ENCODE measurements at places on chromosomes 4 and X. TPM values are rescaled to one million over a fixed set of nuclear protein-coding genes. Genes with fewer than 3 reads are reported as not detected.

The LRIT3 gene
- total RNA-seq: 0.26 TPM

The WWC2 gene
- 7.4 TPM for total RNA-seq

The ITIH6 gene
- not detected for total RNA-seq

The FAT4 gene
- 0.02 TPM for total RNA-seq

The ZNF185 gene
- total RNA-seq: 3.3 TPM

The SPATA4 gene
- total RNA-seq: not detected

The HELT gene
- not detected for total RNA-seq

The ADH1B gene
- total RNA-seq: 3.1 TPM

The ATOH1 gene
- total RNA-seq: not detected

The SMS gene
- 17.2 TPM for total RNA-seq

The RAB40AL gene
- 0.38 TPM for total RNA-seq

The C4orf51 gene
- not detected for total RNA-seq

The ATP8A1 gene
- total RNA-seq: 73.2 TPM

The SMAD1 gene
- total RNA-seq: 8.7 TPM

The NPNT gene
- not detected for total RNA-seq

The STBD1 gene
- 1.5 TPM for total RNA-seq

The MND1 gene
- total RNA-seq: 0.53 TPM

The NDUFA1 gene
- 60.8 TPM for total RNA-seq

The PAGE4 gene
- not detected for total RNA-seq

The NPY1R gene
- 0.26 TPM for total RNA-seq

The HS6ST2 gene
- total RNA-seq: not detected

The CD38 gene
- 22.8 TPM for total RNA-seq

The FAM47A gene
- not detected for total RNA-seq

The ADH6 gene
- total RNA-seq: not detected

Measured in T-cell (primary cell).